NCI-H1930 (cell line): ENCODE measurements at places on chromosomes 2 and 18.

- no peak for DNase-seq
These were observed 509.2 kb upstream of the ZEB2 start for GRCh38 chr2:145029081-145029480.

DNA sequence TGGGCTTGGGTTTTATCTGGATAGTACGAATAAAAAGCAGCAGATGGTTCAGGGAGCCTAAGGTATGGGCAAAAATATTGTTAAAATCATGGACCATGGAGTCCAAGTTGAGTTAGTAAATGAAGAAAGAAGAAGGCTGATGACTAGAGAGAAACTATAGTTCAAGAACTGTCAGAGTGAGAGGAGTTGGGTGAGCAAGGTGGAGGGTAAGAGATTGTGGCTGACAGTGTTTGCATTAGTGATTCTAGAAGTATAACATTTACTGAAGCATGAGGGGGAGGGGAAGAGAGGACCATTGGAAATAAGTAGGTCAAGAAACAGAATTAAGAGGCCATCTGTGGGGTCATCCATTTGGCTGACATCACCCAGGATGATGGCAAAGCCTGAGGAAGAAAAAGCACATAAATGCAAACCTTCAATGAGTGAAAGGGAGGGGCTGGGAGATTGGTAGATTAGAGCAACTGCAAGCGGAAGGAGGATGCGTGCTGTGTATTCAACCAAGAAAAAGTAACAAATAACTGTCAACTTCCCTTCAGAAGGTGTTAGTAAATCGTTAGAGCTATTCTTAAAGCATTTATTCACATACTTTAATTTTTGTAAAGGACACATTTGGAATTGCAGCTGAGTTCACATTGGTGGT is 392.8 kb downstream of the TSN start:
- no peak for DNase-seq

DNA sequence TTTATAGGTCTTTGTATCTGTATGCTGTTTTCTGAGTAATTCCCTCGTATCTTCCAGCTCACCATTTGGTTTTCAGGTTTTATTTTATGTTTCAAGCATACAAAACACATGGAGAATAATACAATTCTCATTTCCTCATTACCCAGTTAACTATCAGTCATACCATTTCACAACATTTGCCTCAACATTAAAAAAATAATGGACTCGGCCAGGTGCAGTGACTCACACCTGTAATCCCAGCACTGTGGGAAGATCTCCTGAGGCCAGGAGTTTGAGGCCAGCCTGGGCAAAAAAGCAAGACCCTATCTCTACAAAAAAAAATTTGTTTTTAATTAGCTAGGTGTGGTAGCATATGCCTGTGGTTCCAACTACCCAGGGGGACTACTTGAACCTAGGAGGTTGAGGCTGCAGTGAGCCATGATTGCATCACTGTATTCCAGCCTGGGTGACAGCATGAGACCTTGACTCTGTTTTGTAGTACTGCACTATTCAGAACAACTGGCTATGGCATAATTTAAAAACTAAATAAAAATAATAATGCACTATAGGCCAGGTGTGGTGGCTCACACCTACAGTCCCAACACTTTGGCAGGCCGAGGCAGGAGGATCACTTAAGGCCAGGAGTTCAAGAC is 20.3 kb downstream of the NPC1 start:
- no peak for DNase-seq

- DNase-seq: no peak
These were observed 194.4 kb downstream of the RNF144A start for GRCh38 chr2:7111626-7112025.

- DNase-seq: no peak
These were observed 415.5 kb downstream of the CBLN2 start for GRCh38 chr18:72128649-72129048.
